ENCODE measurements at places on chromosomes 6 and 20.
A peak's percentile ranks its signal among the peaks of the same experiment; 100 is the strongest.

DNA sequence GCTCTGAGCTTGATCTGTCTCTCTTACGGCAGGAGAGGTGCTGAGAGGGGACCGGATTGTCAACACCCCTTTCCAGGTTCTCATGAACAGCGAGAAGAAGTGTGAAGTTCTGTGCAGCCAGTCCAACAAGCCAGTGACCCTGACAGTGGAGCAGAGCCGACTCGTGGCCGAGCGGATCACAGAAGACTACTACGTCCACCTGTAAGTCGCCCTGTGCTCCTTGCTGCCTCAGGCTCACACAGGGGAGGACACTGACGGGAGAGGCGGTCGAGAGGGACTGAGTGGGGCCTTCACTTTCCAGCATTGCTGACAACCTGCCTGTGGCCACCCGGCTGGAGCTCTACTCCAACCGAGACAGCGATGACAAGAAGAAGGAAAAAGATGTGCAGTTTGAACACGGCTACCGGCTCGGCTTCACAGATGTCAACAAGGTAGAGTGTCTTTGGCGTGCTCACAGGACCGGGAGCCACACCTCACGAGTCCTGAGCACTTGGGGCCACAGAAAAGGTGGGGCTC is 32.0 kb downstream of the TM9SF4 start:
- DNase-seq: no peak

GRCh38 chr6:70424291-70424690 is 11.0 kb downstream of the FAM135A start:
- peak; percentile 16 for DNase-seq

DNA sequence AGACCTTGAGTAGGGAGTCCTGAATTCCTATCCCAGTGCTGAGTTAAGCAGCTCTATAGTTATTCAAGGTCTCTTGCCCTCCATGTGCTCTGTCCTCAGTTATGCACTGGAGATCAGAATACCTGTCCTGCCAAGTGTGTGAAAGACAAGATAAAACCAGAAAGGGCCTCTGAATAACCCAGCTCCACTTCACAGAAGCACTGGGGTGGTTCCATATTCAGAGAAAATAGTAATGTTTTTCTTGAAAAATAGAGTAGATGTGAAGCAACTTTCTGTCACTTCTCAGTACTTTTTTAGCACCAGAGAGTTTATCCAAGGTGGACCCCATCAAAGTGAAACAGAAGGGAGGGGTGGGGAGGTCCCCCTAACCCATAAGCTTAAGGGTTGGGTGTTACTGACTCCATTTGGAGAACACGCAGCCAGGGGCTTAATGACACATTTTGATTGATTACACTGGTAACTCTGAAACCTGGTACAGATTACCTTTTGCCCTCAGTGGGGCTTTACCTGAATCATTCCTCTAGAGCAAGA is 509.8 kb upstream of the JARID2 start:
- DNase-seq: no peak

DNA sequence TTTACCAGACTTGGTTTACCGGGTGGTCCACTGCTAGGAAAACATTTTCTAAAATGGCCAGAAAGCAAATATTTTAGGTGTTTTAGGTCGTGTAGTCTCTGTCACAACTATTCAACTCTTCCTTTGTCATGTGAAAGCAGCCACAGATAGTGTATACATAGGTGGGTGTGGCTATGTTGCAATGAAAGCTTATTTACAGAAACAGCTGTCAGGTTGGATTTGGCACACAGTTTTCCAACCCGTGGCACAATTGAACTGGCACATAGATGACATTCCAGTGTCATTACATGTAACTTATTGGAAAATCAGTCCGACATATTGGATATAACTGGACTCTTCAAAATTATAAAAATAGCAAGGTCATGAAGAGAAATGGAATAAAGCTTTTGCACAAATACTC is 68.9 kb upstream of the KCNQ5 start:
- DNase-seq: no peak

GRCh38 chr20:52025938-52026337 is 165.6 kb downstream of the ZFP64 start:
- DNase-seq: no peak

GRCh38 chr6:163444077-163444476 is 29.6 kb downstream of the QKI start:
- no peak for DNase-seq

All from right renal cortex interstitium (tissue), 3 donors.